ENCODE measurements at places on chromosomes 6 and 20.

DNA sequence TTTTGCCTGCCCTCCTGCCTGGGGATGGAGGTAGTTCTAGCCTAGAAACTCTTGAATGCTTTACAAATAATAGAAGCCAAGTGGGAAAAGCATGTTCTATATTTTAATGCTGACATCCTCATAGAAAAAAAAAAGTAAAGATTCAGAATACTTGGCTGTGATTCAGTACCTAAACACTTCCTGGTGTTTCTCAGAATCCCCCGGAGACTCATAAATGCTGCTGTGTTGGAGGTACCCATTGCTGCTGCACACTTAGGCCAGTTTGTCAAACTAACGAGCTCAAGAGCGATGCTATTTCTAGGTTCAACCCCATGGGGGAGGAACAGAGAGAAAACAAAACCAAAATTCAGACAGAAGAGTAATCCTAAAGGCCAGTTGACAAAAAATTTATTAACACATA, 38.8 kb upstream of the ZFP64 start:
- no peak for DNase-seq

- no peak for DNase-seq
Observed at GRCh38 chr6:2797564-2798031, 32.4 kb downstream of the WRNIP1 start.

DNA sequence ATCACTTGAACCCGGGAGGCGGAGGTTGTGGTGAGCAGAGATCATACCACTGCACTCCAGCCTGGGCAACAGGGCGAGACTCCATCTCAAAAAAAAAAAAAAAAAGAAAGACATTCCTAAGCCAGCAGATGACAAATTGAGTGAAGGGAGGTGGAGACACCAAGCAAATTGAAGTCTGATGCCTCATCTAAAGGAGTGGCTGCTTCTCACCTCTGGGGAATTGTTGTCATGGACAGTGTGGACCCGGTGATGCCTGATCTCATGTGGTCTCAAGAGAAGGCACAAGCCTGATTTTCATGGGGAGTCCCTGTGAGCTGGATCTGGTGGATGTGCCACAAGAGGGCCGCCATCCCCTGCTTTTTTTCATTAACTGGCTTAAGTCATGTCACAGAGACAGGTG, 272.0 kb downstream of the ZNF217 start:
- DNase-seq = no peak

GRCh38 chr6:116666869-116667268, 1.7 kb downstream of the ZUP1 start:
- no peak for DNase-seq

- no peak for DNase-seq
Observed at GRCh38 chr6:127073222-127073621, 45.2 kb upstream of the RSPO3 start.

GRCh38 chr6:107578642-107579341, 88.9 kb downstream of the SOBP start:
- no peak for DNase-seq

DNA sequence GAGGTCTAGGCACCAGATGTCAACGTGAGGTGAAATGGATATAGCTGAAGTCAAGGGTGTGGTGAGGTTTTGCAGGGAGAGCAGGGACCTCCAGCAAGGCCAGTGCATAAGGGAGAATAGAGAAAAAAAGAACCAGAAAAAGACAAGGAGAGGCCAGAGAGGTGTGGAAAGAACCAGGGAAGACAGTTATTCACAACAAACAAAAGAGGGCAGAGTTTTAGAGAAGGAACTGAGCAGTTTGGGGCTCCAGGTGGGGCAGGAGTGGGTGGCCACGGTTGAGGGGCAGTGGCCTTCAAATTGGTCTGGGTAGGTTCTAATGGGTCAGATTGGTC, 11.6 kb upstream of the NQO2 start:
- no peak for DNase-seq

DNA sequence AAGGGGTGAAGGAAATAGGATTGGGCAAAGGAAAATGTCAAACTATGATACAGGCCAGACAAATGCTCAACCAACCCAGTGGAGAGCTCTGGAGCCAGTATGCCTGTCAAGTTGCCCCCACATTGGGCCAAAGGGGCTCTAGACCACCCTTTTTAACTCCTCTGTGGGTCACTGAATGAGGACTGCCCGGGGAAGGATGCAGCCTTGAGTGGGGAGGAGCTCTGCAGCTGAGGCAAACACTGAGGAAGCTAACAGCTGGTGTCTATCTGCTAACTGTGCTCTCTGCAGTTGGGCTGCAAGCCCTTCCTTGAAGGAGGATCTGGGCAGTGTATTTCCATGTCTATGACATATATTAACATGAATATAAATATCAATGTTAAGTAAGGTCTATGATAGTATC, 98.4 kb upstream of the PRSS16 start:
- DNase-seq = no peak

GRCh38 chr6:89508755-89509563, 76.0 kb downstream of the ANKRD6 start:
- no peak for DNase-seq

GRCh38 chr20:63086421-63087235, 79.9 kb upstream of the BHLHE23 start:
- peak; percentile 15 for DNase-seq

- no peak for DNase-seq
Observed at GRCh38 chr6:157832250-157832967, 9.4 kb downstream of the SNX9 start.

DNA sequence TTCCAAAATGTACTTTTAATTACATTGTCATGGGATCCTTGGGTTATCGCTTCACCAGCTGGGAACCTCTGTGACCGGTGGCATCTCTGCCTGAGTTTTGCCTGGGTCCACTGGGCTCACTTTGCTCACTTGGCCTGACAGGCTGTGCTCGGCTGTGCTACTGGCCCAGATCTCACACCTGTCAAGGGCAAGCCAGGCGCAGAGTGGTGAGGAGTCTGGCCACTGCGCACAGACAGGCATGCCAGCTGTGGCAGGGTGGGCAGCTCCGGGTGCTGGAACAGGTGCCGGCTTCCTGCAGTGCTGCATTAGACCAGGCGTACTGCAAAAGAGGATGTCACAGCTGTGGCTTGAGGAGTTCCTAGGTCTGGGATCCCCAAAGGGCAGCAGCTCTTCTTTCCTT, 489.8 kb downstream of the TENT5A start:
- DNase-seq = no peak
